Umbilical cord (tissue), 2 donors: ENCODE measurements at places on chromosomes 7 and 10. TPM values are rescaled to one million over a fixed set of nuclear protein-coding genes. Genes with fewer than 3 reads are reported as not detected.

TSPAN33 gene
- total RNA-seq = 7.7 TPM

GRCh38 chr10:113452146-113452845, 100.6 kb upstream of the HABP2 start:
- no peak for DNase-seq

GRCh38 chr10:117312430-117312829, 62.8 kb downstream of the PDZD8 start:
- no peak for DNase-seq

GRCh38 chr10:6928586-6928985, 348.5 kb upstream of the PRKCQ start:
- DNase-seq = no peak

ODAD2 gene
- 6.5 TPM for total RNA-seq

GRCh38 chr7:47394751-47395252, 187.1 kb downstream of the TNS3 start:
- no peak for DNase-seq

- DNase-seq = no peak
These were observed 38.0 kb upstream of the SPOCK2 start for GRCh38 chr10:72126184-72126871.

DNA sequence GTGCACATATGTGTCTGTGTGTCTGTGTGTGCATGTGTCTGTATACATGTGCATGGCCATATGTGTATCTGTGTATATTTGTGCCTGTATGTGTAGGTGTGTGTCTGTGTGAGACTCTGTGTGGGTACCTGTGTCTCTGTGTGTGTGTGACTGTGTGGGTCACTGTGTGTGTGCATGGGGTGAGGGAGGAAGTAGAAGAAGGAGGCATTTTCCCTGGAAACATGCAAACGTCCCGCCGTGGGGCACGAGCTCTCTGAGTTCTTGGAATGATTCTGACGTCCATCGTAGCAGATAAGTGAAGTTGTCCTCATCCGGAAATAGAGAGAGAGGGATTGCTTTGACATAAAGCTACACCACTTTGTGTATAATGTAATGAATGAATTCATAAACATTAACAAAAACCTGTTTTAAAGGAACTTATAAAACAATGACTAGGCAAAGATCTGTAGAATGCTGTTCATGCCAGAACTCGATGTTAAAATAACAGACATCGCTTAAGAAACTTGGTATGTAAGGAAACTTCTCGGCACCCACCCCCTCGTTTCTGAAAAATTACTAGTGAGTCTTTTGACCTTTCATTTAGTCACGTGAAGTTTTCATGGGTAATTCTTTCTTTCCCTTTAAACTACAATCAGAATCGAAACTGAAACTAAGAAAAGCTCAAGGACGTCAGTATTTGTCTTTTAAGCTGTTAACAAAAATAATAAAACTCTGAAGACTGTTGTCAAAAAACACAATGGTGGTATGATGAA, 43.6 kb upstream of the KLF6 start:
- DNase-seq = peak; percentile 81

TUBAL3 gene
- not detected for total RNA-seq

DNA sequence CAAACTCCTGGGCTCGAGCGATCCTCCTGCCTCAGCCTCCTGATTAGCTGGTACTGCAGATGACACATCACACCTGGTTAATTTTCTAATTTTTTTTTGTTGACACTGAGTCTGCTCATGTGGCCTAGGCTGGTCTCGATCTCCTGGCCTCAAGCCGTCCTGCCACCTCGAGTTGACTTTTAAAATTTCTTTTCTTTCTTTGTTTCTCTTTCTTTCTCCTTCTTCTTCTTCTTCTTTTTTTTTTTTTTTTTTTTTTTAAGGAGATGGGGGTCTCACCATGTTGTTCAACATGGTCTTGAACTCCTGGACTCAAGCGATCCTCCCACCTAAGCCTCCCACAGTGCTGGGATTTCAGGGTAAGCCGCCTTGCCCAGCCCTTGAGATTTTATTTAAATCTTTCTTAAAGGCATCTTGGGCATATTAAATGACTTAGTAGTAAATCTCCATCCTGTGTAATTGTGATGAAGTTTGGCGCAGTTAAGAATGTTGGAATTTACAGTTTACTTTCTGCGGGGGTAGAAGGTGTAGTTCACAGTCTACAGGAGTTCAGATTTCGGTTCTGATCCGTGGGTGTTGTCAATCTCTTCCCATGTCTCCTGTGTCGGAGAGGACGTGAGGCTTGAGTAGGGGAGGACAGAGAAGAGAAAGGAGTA, 1.0 kb upstream of the ITGA8 start:
- DNase-seq = no peak

UNCX gene
- not detected for total RNA-seq

DNA sequence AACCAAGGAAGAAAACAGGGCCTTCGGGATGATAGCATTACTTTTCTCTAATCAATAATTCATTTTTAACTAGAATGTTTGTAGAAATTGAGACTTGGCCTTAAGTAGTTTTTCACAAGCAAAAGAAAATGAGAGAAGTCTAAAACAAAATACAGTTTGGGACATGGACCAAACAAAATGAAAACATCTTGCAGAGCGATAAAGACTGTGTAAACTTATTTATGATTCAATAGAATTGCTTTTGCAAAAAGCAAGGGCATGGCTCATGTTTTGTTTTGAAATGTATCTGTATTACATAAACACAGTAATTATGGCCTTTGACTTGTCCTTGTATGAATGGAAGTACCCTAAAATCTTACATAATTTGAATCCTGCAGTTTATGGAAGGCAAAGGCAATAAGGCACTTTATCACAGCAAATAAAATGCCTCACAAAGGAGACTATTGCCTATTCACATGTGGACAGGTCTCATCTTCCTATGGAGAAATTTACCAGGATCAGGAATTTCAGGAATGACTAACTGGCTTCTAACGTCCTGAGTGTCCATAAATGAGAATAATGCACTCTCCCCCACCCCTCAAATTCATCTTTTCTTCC, 295.2 kb downstream of the PTEN start:
- no peak for DNase-seq
